Brain (organoid and tissue), 16 donors: ENCODE measurements at places on chromosomes 11 and 22. TPM values are rescaled to one million over a fixed set of nuclear protein-coding genes. Genes with fewer than 3 reads are reported as not detected.

The DRD4 gene
- 0.71 TPM for polyA plus RNA-seq

The OR5L2 gene
- polyA plus RNA-seq, result not detected

The LYVE1 gene
- polyA plus RNA-seq, result 4.1 TPM

The OR2AT4 gene
- not detected for polyA plus RNA-seq

The IL18 gene
- 1.8 TPM for polyA plus RNA-seq

The MMP7 gene
- polyA plus RNA-seq, result 0.32 TPM

The MS4A6A gene
- 9.8 TPM for polyA plus RNA-seq

The CDC42EP1 gene
- 69.7 TPM for polyA plus RNA-seq

The SLC25A18 gene
- polyA plus RNA-seq, result 40.2 TPM

The SORL1 gene
- polyA plus RNA-seq, result 29.0 TPM

The ZW10 gene
- polyA plus RNA-seq, result 13.2 TPM

The TENM4 gene
- polyA plus RNA-seq, result 15.7 TPM

The KCNK7 gene
- polyA plus RNA-seq, result 0.68 TPM

The MS4A14 gene
- not detected for polyA plus RNA-seq

The KRTAP5-11 gene
- not detected for polyA plus RNA-seq

The GRIK4 gene
- polyA plus RNA-seq, result 2.4 TPM

The OR52N5 gene
- polyA plus RNA-seq, result not detected
